CD8-positive, alpha-beta T cell (primary cell): ENCODE measurements at places on chromosomes 7 and 10.

GRCh38 chr10:132889556-132889955 is 52.8 kb downstream of the CFAP46 start:
- DNase-seq: no peak

GRCh38 chr7:124720195-124720594 is 45.4 kb downstream of the GPR37 start:
- no peak for DNase-seq

- no peak for DNase-seq
These were observed 361.0 kb downstream of the ETV1 start for GRCh38 chr7:13628239-13629001.

- no peak for DNase-seq
These were observed 169.7 kb downstream of the NEURL1 start for GRCh38 chr10:103663236-103663635.

- DNase-seq: no peak
These were observed 91.4 kb downstream of the ADARB2 start for GRCh38 chr10:1645896-1646295.

GRCh38 chr10:44982496-44982895 is 3.9 kb upstream of the DEPP1 start:
- DNase-seq: no peak
